ENCODE measurements at places on chromosomes 3 and 15.
A peak's percentile ranks its signal among the peaks of the same experiment; 100 is the strongest.

DNA sequence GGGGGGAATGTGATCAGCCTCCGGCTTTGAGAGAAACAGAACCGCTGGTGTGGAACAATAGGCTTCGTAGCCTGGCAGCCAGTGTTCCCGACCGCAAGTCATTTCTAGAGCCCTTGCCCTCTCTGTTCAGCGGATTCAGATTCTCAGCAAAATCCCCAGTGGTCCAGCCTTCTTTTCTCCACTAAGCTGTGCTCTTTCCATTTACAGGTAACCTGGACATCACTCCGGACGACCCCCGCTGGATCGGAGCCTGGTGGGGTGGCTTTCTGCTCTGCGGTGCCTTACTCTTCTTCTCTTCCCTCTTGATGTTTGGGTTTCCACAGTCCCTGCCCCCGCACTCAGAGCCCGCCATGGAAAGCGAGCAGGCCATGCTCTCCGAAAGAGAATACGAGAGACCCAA lies 250.6 kb downstream of the SLCO3A1 start:
- no peak for DNase-seq

DNA sequence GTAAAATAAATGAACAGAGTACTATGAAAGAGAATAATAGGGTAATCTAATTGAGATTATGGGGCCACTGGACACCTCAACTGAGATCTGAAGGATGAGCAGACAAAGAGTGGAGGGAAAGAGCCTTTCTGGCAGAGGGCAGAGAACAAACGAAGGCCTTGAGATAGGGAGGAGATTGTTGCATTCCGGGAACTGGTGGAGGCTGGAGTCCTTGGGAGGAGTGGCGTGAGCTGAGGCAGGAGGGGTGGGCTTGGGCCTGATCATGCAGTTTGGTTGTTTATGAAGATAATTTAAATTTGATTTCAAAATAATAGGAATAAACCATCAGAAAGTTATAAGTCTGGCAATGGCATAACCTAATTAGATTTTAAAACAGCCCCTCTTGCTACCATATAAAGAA lies 59.5 kb upstream of the GALNT15 start:
- DNase-seq = no peak

GRCh38 chr15:90539789-90540188 lies 10.1 kb downstream of the CRTC3 start:
- DNase-seq = no peak

DNA sequence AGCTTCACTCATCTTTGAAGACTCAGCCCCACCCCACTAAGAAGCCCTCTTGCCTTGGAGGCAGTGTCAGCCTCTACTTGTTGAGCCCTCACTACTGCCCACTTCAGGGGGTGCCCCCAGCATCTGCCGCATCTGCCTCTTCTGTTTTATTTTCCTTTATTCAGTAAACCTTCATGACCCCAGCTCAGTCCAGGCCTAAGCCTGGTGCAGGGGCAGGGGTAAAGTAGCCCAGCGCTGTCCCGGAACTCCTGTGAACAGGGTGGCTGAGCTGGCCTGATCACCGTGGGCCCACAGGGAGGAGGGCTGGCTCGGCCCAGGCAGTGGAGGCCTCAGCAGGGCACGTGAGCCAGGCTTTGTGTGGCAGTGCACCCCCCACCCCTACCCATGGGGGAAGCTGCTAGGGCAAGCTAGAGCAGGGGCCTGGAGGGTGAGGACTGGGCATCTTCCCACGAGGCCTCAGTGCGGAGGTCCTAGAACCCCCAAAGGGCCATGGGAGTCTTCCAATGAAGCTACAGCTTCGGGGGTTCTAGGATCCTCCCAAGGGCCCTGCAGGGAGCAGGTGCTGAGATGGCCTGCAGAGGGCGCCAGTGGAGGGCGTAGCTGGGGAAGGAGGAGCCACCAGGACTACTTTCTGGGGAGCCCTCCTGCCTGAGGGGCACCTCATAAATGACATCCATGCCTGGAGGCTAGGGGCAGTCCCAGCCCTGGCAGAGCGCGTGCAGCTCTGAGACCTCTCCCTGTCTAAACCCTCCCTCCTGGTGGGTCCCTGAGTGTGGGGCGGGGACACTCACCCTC lies 36.0 kb downstream of the TSPAN3 start:
- no peak for DNase-seq

DNA sequence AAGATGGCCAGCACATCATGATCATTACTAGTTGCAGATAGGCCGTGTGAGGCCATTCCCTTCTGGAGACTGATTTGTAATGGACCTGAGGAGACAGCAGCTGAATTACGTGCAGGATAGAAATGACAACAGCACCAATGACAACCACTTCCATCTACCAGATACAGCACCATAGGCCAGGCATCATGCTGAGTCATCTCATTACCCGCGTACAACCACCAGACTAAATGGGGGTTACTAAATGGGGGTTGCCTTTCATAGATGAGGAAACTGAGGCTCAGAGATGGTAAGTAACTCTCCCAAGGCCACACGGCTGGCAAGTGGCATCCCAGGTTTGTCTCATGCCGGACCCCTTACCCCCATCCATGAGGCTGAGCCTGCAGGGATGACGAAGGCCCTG lies 32.8 kb upstream of the FAM107A start:
- DNase-seq = no peak

- DNase-seq = no peak
These were observed 333.3 kb upstream of the ROPN1 start for GRCh38 chr3:124325248-124325647.

GRCh38 chr3:190368881-190369280 lies 19.1 kb upstream of the CLDN16 start:
- no peak for DNase-seq

DNA sequence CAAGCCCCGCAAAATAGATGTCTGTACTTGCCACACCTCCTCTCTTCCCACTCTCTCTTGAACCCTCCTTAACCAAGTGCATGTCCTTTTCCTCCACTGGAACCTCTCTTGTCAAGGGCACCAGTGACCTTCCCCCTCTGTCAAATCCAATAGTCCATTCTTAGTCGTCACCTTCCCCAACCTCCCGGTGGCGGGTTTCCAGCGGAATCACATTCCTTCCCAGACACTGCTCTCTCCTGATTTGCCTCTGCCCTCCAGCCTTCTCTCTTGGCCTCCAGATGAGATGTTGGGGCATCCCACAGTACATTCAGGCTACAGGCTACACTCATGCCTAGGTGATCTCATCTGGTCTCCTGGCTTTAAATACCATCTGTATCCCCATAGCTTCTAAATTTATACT lies 31.1 kb downstream of the SCN5A start:
- no peak for DNase-seq

DNA sequence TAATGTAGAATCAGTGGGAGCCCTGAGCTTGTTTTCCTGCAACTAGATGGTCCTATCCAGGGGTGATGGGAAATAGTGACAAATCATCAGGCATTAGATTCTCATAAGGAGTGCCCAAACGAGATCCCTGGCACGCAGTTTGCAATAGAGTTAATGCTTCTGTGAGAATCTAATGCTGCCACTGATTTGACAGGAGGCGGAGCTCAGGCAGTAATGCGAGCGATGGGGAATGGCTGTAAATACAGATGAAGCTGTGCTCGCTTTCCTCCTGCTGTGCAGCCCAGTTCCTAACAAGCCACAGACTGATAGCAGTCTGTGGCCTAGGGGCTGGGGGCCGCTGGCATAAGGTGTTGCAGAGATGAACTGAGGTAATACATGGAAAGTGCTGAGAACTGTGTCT lies 28.3 kb upstream of the TMEM42 start:
- no peak for DNase-seq

DNA sequence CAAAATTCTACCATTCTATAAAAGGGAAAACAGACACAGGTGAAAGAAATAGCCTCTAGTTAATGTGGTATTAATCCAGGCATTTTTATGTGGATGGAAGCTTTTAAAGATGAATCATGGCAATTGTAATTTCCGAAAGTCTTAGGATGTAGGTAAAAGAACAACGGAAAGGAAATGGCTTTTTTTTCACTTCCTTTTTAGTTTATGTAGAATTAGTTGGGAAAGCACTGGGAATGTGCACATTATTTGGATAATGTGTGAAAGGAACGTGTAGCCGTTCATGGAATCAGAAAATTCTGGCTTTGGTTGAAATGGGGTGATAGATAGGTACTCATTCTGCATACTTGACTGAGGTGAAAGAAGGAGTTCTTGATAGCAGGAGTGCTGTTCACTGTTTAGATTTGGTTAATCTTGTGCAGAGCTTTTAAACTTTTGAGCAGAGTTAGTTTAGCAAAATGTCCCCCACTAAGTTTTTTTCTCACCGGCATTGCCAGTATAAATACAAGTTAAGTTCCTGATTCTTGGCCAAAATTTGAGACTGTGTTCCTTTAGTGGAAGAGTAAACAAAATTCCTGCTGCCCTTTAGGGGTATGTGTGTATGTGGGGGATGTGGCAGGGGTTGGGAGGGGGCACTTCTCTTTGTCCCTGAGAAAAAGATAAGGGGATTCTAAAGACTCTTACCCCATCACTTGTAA lies 20.2 kb upstream of the UTS2B start:
- DNase-seq = no peak

- DNase-seq = no peak
These were observed 103.1 kb downstream of the VGLL3 start for GRCh38 chr3:86887876-86888275.

GRCh38 chr15:56293495-56294292 lies 50.0 kb upstream of the RFX7 start:
- no peak for DNase-seq

DNA sequence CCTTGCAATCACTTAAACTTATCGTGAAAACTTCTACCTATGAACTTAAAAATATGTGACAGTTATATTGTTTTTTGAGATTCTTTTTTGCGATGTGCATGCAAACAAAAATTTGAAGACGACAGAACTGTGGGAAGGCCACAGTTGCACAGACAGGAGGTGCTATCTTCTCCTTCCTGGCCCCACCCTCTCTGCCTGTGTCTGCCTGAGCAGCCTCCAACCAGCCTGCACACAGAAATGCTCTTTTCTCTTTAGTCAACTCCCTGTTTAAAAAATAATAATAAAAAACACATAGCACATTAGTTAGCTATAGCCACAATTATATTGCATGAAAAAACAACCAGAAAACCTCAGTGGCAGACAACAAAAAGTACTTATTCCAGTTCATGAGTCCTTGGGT lies 212.2 kb downstream of the ZNF621 start:
- DNase-seq = no peak

GRCh38 chr3:179673523-179673922 lies 20.7 kb downstream of the USP13 start:
- DNase-seq = no peak

- DNase-seq = no peak
These were observed 462.2 kb upstream of the RARB start for GRCh38 chr3:24965706-24966385.

GRCh38 chr15:48451736-48452135 lies 120.5 kb downstream of the DUT start:
- DNase-seq = no peak

GRCh38 chr15:73362900-73363299 lies 5.9 kb downstream of the HCN4 start:
- DNase-seq = no peak

DNA sequence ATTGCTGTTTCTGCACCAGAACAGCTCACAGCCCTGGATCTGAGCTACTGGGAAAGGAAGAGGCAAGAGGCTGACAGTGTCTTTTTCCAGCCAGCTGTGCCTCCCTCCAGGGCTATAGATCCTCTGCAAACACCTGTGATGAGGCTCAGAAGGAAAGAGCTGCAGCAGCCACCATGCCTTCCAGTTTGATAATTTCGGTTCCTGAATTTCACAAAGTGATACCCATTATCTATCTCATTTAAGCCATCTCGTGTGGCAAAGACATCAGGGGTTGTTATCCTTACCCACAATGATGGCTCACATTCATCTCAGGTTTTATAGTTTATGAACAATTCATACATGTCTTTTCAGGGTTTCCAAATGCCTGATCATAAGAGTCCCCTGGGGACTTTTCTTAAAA lies 1.8 kb upstream of the LARP6 start:
- DNase-seq = no peak

GRCh38 chr15:84938726-84939125 lies 42.9 kb upstream of the PDE8A start:
- DNase-seq = no peak

DNA sequence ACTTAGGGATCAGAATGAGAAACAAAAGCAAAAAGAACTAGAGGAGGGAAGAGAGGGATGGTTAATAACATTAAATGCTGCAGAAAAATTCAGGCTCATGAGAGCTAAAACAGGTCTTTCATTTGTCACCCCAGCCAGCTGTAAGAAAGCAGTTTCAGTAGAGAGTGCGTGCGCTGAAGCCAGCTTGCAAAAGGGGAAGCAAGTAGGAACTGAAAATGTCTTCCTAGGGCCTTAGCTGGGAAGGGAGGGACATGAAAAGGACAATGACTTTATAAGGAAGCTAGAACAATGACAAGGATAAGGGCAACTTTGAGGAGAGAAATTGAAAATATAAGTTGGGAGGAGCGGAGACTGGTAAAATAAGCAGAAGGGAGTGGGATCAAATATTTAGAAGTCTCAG lies 3.1 kb downstream of the CIAO2A start:
- DNase-seq = no peak

GRCh38 chr15:78615151-78615589 lies 5.6 kb downstream of the CHRNA3 start:
- no peak for DNase-seq

DNA sequence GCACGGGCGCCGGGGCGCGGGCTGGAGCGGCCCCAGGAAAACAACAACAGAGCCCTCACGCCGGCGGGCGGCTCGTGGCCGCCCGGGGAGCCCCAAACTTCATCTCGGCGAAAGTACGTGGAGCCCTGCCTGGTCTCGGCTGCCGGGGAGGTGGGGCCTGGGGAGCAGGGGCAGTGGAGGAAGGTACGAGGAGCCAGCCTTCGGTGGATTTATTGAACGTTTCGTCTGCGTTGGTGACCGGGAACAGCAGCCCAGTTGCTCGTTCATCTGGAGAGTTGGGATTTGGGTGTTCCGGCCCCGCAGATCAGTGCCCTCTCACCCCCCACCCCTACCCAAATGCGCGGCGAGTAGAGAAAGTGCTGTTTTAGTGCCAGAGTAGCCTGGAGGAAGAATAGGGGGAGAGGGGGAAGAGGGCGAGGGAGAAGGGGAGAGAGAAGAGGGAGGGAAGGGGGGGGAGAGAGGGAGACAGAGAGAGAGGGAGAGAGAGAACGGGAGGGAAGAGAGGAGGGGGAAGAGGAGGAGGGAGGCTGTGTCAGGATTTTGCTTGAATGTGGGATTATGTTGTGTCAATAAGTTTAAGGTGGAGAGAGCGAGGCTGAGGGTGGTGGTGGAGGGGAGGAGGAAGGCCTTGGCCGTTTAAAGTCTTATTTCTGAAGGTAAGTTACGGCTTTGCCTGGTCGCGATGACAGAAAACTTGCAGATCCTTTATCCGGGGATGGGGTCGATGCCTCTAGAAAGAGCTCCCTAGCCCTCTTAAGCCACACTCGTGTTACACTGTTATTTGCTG lies 970 bp downstream of the BBX start:
- no peak for DNase-seq

- peak; percentile 42 for DNase-seq
These were observed 4.5 kb downstream of the EIF3J start for GRCh38 chr15:44541282-44541958.

GRCh38 chr3:123193448-123194101 lies 8.2 kb upstream of the SEC22A start:
- no peak for DNase-seq

GRCh38 chr3:115062009-115062408 lies 85.1 kb downstream of the ZBTB20 start:
- DNase-seq = no peak

GRCh38 chr3:9022305-9023225 lies 59.3 kb upstream of the RAD18 start:
- DNase-seq = no peak

GRCh38 chr15:99613887-99614647 lies 48.3 kb downstream of the MEF2A start:
- DNase-seq = peak; percentile 31

Data from GM04503 (cell line).